Esophagus (tissue), 2 donors: ENCODE measurements at places on chromosomes 7 and 10. TPM values are rescaled to one million over a fixed set of nuclear protein-coding genes. Genes with fewer than 3 reads are reported as not detected.

The HOXA7 gene
- 1.8 TPM for polyA plus RNA-seq

The OR2A42 gene
- polyA plus RNA-seq: 0.02 TPM

The HTR7 gene
- polyA plus RNA-seq: 0.10 TPM

The AKR1D1 gene
- polyA plus RNA-seq: not detected

The ZNF487 gene
- polyA plus RNA-seq: 3.7 TPM

The PAPSS2 gene
- 1.3 TPM for polyA plus RNA-seq

The R3HCC1L gene
- polyA plus RNA-seq: 7.4 TPM

The NPY4R2 gene
- polyA plus RNA-seq: 0.04 TPM

The KCNH2 gene
- 0.88 TPM for polyA plus RNA-seq

The ARHGEF35 gene
- polyA plus RNA-seq: 20.0 TPM

The CYP26C1 gene
- 0.01 TPM for polyA plus RNA-seq

The KLF14 gene
- polyA plus RNA-seq: not detected

The GBX1 gene
- polyA plus RNA-seq: not detected

The HYAL4 gene
- polyA plus RNA-seq: not detected

The TRIM50 gene
- 0.02 TPM for polyA plus RNA-seq
